ENCODE measurements at places on chromosomes 16 and 17.
A peak's percentile ranks its signal among the peaks of the same experiment; 100 is the strongest.

GRCh38 chr17:48791128-48792032 is 25.6 kb downstream of the TTLL6 start:
- DNase-seq: peak; percentile 78

GRCh38 chr17:82231562-82232321 is 2.9 kb downstream of the SLC16A3 start:
- no peak for DNase-seq

GRCh38 chr17:54985476-54985875 is 16.9 kb downstream of the STXBP4 start:
- no peak for DNase-seq

GRCh38 chr17:10652984-10653659 is 4.0 kb downstream of the MYH3 start:
- DNase-seq: no peak

DNA sequence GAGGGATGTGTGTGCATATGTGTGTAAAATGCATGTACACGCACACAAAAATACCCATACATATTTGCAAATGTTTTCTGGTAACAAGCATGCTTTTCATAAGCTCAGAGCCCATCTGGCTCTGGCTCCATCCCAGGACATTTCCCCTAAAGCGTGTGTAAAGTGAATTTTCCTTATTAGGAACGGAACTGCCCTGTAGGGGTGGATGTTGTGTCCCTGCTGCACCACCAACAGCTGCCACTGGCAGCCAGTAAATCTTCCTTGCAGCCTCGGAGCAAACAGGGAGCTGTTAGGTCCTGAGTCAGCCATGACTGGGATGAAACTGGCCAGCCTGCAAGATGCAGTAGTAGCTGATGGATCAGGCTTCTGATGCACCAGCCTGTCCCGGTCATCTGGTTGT is 393.5 kb downstream of the UTP18 start:
- DNase-seq: no peak

GRCh38 chr17:39763051-39763820 is 25.5 kb downstream of the GRB7 start:
- DNase-seq: no peak

- peak; percentile 77 for DNase-seq
Measured at GRCh38 chr17:29617481-29618271, 5.0 kb downstream of the CORO6 start.

DNA sequence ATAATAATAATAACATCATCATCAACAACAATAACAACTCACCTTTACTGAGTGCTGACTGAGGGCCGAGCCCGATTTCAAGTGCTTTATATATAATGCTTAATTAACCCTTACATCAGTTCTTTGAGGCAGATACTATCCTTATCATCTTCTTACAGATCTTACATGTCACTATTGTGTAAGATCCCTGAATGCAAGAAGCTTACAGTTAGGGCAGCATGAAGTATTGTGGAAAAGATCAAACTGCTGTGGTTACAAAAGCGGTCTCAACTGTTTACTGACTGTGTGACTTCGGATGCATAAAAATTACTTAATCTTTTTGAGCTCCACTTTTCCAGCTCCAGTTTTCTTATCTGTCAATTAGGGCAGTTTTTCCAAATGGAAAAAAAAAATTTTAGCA is 3.3 kb downstream of the VAT1 start:
- DNase-seq: no peak

DNA sequence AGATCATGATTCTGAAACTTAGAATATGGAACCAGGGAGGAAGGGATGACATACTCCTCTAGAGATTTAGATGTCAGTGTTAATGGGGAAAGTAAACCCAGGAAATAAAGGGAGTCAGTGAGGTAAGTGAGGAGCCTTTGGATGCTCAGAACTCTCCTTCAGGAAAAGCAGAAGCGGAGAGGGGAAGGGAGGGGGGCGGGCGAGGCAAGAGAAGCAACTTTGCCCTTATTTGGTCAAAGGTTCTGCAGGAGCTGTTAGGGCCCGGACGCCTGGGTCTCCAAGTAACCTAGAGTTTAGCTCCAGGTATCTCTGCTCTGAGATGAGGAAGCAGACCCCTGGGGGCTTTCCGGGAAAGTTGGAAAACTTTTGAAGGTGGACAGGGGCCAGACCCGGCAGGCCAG is 1.3 kb downstream of the PFN1 start:
- no peak for DNase-seq

DNA sequence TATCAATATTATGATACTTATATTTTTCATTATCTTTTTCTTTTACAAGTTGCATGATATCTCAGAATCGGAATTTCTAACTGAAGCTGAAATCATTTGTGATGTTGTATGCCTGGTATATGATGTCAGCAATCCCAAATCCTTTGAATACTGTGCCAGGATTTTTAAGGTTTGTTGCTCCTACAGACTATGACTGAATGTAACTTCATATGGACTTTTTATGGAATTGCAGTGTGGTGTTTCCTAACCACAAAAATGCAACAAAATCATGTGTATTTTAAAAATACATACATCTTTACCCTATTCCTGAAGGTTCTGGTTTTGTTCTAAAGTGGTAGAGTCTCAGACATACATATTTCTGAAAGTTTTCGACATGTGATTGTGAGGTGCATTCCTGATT is 58.8 kb upstream of the RHBDL3 start:
- no peak for DNase-seq

GRCh38 chr16:80792031-80792430 is 12.4 kb downstream of the CDYL2 start:
- no peak for DNase-seq
